CD4-positive, alpha-beta memory T cell (primary cell): ENCODE measurements at places on chromosomes 6 and 20.
A peak's percentile ranks its signal among the peaks of the same experiment; 100 is the strongest.

DNA sequence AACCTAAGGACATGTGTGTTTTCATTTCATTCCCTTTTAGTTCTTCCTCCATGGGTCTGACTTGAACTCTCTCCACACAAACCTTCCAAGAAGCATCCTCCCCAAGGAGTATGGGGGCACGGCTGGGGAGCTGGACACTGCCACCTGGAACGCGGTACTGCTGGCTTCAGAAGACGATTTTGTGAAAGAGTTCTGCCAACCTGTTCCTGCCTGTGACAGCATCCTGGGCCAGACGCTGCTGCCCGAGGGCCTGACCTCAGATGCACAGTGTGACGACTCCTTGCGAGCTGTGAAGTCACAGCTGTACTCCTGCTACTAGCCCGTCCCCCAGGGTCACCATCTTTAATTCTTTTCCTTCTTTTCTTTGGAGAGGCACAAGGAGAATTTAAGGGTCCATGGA lies 13.5 kb downstream of the TTPAL start:
- H3K36me3 ChIP-seq: peaks cover 37% of the 10 kb centered on the region
- H3K27me3 ChIP-seq: no peaks in the 10 kb centered on the region
- DNase-seq: no peak
- no peak overlapping the region for H3K27ac ChIP-seq
- no peaks in the 10 kb centered on the region for H3K4me1 ChIP-seq

DNA sequence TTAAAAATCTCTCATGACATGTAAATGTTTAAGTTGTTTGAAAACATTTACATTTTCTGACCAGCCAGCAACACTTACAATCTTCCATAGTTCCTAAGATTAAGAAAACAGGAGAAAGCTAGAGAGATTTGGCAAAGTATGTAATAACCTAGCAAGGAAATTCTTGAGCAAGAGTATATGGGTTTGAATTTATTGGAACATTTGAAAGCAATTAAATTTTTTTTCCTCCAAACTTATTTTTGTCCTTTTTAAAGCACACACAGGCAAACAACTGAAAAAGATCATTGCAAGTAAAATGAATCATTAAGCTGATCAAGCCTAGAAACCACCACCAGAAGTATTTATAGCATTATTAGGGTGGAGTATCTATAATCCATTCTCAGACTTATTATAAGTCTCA lies 20.1 kb upstream of the ZNF217 start:
- no peaks in the 10 kb centered on the region for H3K36me3 ChIP-seq
- H3K4me1 ChIP-seq: peaks cover 22% of the 10 kb centered on the region
- DNase-seq: no peak
- no peak overlapping the region for H3K4me3 ChIP-seq
- no peaks in the 10 kb centered on the region for H3K27me3 ChIP-seq

DNA sequence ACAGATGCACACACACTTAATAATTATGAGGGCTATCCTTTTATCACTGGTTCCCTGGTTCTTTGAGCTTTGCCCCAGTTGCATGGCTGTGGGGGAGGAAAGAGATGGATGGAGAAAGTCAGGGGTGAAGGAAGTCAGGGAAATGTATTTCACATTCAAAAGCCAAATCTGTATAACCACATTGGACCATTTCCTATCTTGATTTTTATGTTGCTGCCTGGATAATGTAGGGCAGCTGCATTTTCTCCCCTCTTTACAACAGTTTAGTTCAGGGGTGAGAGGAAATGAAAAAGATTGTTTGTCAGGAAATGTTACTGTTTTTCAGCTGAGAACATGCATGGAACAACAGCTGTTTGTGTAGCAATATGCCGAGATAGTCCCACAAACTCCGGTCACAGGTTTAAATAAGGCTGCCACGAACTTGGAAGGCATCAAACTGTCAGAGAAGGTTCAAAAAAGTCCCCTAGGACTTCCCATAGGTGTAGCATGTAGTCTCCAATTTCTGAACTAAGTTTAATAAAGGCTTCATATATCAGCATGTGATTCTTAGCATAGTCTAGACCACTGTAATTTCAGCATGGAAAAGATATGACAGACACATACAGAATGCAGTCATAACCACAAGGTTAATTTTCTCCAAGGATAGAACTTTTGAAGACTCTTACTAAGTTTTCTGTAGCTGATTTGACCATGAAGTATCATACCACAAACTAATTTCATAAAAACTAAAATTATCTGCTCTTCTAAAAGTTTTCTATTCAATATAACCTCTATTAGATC lies 82.1 kb upstream of the COL21A1 start:
- H3K36me3 ChIP-seq: no peaks in the 10 kb centered on the region
- H3K27me3 ChIP-seq: no peaks in the 10 kb centered on the region
- no peak for DNase-seq
- H3K4me3 ChIP-seq: no peak overlapping the region
- H3K4me1 ChIP-seq: no peaks in the 10 kb centered on the region

GRCh38 chr6:84967965-84968364 lies 203.6 kb upstream of the TBX18 start:
- no peak for DNase-seq
- H3K4me3 ChIP-seq: no peak overlapping the region
- no peak overlapping the region for H3K27ac ChIP-seq
- no peaks in the 10 kb centered on the region for H3K4me1 ChIP-seq

GRCh38 chr6:41691426-41692079 lies 43.9 kb downstream of the TFEB start:
- no peaks in the 10 kb centered on the region for H3K27me3 ChIP-seq
- H3K27ac ChIP-seq: no peak overlapping the region
- no peaks in the 10 kb centered on the region for H3K36me3 ChIP-seq
- DNase-seq: no peak

DNA sequence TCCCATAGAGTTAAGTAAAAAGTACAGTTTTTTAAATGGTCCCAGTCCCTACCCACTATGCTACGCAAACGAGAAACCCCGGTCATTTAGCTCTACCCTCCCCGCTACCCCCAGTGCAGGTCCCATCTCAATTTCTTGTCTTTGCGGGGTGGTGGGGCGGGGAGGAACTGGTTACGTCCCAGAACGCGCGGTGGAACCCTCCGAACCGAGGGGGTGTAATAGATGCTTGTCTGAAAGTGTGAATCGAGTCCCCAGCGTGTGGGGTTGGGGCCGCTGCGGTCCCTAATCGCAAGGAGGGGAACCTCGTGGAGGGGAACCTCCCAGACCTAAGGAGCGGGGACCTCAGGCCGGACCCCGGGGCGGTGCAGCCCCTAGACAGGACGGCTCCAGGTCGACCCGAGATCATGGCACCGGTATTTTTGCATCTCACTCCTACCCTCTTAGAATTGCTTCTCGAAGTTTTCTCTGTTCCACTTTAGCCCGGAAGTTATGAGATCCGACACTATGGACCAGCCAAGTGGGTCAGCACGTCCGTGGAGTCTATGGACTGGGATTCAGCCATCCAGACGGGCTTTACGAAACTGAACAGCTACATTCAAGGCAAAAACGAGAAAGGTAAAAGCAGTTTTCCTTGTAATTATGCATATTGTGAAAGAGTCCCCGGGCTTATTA lies 779 bp downstream of the HEBP2 start:
- H3K27ac ChIP-seq: peak overlapping the region; percentile 72
- DNase-seq: peak; percentile 24
- no peaks in the 10 kb centered on the region for H3K27me3 ChIP-seq
- H3K4me1 ChIP-seq: peaks cover 22% of the 10 kb centered on the region
- H3K36me3 ChIP-seq: peaks cover 35% of the 10 kb centered on the region
- peak overlapping the region; percentile 73 for H3K4me3 ChIP-seq

GRCh38 chr6:55131616-55132015 lies 42.7 kb upstream of the HCRTR2 start:
- no peaks in the 10 kb centered on the region for H3K36me3 ChIP-seq
- H3K27ac ChIP-seq: no peak overlapping the region
- H3K27me3 ChIP-seq: no peaks in the 10 kb centered on the region

GRCh38 chr6:13372076-13372475 lies 43.7 kb upstream of the TBC1D7 start:
- DNase-seq: no peak
- no peak overlapping the region for H3K27ac ChIP-seq
- H3K4me3 ChIP-seq: no peak overlapping the region
- peaks cover 8% of the 10 kb centered on the region for H3K4me1 ChIP-seq
- H3K36me3 ChIP-seq: no peaks in the 10 kb centered on the region

GRCh38 chr6:90537723-90538258 lies 49.1 kb downstream of the MAP3K7 start:
- H3K27ac ChIP-seq: no peak overlapping the region
- peaks cover 10% of the 10 kb centered on the region for H3K36me3 ChIP-seq
- no peak overlapping the region for H3K4me3 ChIP-seq
- H3K4me1 ChIP-seq: no peaks in the 10 kb centered on the region

GRCh38 chr20:9088556-9088955 lies 19.7 kb downstream of the PLCB4 start:
- H3K4me3 ChIP-seq: no peak overlapping the region
- H3K36me3 ChIP-seq: no peaks in the 10 kb centered on the region

- no peak overlapping the region for H3K4me3 ChIP-seq
- no peaks in the 10 kb centered on the region for H3K4me1 ChIP-seq
- no peak overlapping the region for H3K27ac ChIP-seq
Measured at GRCh38 chr6:2054516-2055067, 190.8 kb downstream of the GMDS start.

- H3K4me3 ChIP-seq: no peak overlapping the region
- DNase-seq: no peak
- H3K4me1 ChIP-seq: no peaks in the 10 kb centered on the region
- no peaks in the 10 kb centered on the region for H3K27me3 ChIP-seq
Measured at GRCh38 chr6:92647630-92648029, 771.7 kb downstream of the EPHA7 start.

DNA sequence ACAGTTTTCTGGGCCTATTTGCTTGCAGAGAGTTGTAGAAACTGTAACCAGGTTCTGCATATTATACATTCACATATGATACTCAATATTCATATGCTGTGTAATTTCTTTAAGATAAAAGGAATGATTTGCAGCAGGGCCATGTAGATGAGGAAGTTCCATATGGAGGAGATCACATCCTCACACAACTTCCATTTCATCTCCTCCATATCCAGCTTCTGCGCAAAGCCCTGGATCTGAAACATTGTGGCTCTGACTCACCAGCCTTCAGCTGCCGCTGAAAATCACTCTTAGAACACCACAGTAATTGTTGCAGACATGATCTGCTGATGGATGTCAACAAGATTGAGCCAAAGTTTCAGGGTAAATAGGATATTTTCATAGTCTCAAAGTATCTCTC lies 57.7 kb downstream of the PXDC1 start:
- H3K27ac ChIP-seq: no peak overlapping the region
- H3K4me1 ChIP-seq: no peaks in the 10 kb centered on the region
- no peaks in the 10 kb centered on the region for H3K36me3 ChIP-seq
- H3K4me3 ChIP-seq: no peak overlapping the region
- no peaks in the 10 kb centered on the region for H3K27me3 ChIP-seq
- no peak for DNase-seq

DNA sequence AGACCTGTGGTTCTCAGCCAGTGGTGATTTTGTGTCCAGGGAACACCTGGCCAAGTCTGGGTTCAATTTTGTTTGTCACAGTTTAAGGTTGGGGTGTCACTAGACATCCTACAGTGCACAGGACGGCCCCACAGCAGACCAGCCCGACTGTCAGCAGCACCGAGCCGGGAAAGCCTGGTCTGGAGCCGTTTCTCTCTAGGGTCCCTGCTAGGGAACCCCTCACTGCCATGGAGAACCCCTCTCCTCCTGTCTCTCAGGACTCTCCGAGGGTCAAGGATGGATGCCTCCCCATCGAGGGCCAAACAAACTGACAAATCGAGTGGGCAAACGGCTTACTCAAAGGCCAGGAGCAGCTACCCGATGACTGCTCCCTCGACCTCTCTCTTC lies 15.8 kb upstream of the STX16 start:
- peaks cover 12% of the 10 kb centered on the region for H3K4me1 ChIP-seq
- no peaks in the 10 kb centered on the region for H3K36me3 ChIP-seq
- H3K27ac ChIP-seq: no peak overlapping the region
- DNase-seq: no peak

- H3K4me3 ChIP-seq: no peak overlapping the region
- DNase-seq: no peak
- no peaks in the 10 kb centered on the region for H3K27me3 ChIP-seq
- H3K36me3 ChIP-seq: peaks cover 7% of the 10 kb centered on the region
- peaks cover 42% of the 10 kb centered on the region for H3K4me1 ChIP-seq
Measured at GRCh38 chr6:11273406-11274065, 41.1 kb upstream of the NEDD9 start.
